Liver (tissue), 10 donors: ENCODE measurements at places on chromosomes 7 and 10.

GRCh38 chr10:12785415-12785831, 216.1 kb downstream of the CCDC3 start:
- no peak for DNase-seq

DNA sequence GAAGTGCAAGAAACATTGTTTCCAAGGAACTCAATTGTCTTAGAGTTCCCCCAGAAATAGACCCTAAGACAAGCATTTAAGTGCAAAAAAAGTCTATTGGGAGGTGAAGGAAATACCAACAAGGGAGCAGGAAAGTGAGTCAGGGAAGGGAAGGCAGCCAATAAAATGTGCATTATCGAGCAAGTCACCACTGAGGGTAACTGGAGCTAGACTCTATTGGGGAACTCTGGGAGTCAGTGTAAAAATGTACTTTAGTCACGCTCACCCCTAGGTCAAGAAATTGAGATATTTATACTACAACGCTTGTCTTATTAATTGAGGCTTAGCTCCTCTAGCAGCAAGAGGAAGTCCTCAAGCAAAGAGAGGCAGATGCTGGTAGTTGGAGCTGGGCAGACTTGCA, 137.7 kb downstream of the RTKN2 start:
- no peak for DNase-seq

DNA sequence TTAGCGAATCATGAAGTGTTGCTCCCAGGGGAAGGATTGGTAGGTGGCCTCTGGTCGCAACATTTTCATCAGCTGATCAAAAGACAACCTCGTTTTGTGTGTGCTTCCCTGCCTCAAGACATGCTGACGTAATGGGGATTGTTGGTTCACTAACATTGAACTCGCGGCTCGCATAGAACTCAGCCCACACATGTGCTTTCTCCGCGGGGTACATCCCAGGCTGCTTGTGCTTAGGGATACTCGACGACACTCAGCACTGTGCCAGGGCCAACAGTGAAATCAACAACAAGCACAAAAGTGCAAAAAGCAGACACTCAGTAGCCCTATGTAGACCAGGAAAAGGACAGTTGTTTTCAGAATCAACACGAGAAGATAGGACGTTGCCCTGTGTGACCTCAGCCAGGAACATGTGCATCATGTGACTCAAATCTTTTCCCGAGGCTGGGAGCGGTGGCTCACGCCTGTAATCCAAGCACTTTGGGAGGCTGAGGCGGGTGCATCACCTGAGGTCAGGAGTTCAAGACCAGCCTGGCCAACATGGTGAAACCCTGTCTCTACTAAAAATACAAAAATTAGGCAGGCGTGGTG, 20.8 kb downstream of the WIPI2 start:
- no peak for DNase-seq

- DNase-seq, result no peak
Measured at GRCh38 chr7:146423446-146423845, 306.8 kb downstream of the CNTNAP2 start.

DNA sequence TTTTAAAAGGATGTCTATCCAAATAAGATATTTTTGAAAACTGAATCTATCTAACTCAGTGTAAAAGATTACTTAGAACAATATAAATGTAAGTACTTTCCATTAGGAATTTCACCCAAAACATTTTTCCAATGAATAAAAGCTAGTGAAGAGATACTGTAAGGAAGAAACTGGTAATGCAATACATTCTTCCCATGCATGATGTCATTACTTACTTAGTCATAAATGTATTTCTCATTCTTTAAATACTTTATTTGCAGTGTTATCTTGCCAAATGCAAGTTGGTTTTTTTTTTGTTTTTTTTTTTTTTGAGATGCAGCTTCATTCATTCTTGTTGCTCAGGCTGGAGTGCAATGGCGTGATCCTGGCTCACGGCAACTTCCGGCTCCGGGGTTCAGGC, 265.6 kb downstream of the PHF14 start:
- DNase-seq, result no peak

DNA sequence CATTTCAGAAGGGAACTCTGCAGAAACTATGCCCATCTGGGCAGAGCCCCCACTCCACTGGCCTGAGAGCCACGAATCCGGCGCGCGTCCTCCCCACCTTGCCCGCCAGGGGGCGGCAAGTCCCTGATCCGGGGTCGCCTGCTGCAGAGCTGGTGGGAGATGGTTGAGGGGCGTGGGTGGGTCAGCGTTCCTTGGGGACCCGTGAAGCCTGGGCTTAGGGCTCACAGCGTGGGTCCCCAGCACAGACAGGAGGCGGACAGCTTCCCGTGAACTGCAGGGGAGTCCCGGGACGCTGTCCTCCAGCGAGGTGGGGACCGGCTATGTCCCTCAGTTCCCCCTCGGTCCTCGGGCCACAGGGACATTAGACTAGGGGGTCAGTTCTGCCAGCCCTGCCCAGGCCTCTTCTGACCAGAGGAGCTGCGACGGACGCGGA, 585 bp upstream of the POP7 start:
- DNase-seq, result peak; percentile 89

DNA sequence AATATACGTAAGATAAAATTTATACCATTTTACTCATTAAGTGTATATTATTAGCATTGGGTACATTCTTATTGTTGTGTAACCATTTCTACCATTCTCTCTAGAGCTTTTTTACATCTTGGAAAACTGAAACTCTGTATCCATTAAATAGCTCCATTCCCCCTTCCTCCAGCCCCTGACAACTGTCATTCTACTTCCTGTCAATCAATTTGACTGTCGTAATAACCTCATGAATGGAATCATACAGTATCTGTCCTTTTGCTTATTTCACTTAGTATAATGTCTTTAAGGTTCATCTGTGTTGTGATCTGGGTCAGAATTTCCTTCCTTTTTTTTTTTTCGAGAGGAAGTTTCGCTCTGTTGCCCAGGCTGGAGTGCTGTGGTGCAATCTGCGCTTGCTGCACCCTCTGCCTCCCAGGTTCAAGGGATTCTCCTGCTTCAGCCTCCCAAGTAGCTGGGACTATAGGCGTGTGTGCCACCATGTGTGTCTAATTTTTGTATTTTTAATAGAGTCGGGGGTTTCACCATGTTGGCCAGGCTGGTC, 15.6 kb downstream of the ZRANB1 start:
- DNase-seq, result no peak

DNA sequence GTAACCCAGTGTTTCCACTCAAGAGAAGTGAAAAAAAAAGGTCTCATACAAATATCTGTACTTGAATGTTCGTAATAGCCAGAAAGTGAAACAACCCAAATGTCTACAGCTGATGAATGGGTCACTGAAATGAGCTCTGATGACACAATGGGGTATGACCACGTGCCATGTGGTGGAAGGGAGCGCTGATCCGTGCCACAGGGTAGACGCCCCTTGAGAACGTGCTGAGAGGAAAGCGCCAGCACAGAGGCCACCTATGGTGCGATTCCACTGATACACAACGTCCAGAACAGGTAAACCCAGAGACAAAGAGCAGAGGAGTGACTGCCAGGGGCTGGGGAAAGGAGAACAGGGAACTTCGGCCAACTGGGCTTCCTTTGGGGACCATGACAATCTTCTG, 50.3 kb downstream of the MAD1L1 start:
- no peak for DNase-seq

- no peak for DNase-seq
Measured at GRCh38 chr10:5040781-5041470, 37.3 kb upstream of the AKR1C2 start.

DNA sequence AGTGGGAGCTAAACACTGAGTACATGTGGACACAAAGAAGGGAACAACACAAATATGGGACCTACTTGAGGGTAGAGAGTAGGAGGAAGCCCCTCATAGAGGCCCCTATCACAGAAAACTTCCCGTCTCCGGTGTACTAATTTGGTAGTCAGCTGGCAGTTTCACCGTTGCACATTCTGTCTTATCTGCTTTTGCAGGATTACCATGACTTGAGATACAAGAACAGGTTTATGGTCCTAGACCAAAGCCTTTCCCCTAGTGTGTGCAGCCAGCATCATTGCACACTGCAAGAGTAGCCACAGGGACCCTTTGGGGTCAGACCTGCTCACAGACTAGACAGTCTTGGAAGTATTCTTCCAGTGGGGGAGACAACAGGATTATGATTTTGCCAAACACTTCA, 5.9 kb upstream of the IFIT1B start:
- no peak for DNase-seq

DNA sequence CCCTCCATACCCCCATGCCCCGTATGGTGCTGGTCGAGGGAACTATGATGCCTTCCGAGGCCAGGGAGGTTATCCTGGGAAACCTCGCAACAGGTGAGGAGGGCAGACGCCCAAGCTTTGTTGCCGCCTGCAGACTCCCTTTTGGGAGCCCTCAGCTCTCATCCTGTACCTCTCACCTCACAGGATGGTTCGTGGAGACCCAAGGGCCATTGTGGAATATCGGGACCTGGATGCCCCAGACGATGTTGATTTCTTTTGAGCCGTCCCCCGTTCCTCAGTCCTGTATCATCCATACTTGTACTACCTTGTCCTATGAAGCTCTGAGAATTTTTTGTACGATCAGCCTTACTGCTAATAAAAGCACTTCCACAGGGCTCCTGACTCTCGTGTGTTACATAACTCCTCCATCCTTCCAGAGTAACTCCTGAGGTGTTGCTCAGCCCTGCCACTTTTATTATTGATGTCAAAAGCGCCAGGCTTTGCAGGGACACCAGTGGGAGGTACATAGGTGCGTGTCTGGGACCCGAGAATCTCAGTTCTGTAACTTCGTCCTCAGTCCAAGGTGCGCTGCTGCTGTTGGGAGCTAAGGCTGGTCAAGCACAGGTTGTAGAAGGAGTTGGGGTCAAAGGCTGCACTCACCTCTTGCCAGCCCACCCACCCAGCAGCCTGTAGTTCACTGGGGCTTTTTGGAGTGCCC, 1.1 kb downstream of the UFSP1 start:
- no peak for DNase-seq

DNA sequence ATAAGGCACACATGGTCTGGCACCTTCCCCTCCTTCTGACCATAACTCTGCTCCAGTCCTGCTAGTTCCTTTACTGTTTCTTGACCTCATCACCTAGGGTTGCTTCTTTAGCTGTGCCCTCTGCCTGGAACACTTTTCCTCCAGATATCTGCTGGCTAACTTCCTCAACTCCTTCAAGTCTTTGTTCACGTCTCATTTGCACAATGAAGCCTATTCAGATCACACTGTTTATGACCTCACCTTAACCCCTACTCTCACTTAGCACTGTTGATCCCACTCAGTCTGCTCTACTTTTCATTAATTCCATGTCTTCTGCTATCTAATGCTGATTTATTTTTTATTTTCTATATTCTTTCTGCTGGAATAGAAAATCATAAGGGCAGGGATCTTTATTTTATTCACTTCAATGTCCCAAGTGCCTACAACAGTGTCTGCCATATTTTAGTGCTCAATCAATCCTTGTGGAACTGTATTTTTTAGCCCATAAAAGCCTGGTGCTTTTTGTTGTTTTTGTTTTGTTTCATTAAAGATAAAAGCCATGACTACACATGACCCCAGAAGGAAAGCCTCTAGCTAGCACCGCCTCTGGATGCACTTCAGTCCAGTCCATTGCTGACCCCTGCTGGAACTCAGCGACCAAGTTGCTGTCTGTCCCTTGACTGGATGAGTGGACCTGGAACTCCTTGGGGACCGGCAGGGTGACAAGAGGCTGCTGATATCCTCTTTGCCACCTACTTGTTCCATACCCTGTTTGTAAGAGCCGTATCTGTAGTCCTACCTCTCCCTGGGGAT, 12.3 kb downstream of the KLF14 start:
- DNase-seq, result peak; percentile 59

GRCh38 chr7:116902867-116903266, 40.5 kb downstream of the CAPZA2 start:
- DNase-seq, result no peak

DNA sequence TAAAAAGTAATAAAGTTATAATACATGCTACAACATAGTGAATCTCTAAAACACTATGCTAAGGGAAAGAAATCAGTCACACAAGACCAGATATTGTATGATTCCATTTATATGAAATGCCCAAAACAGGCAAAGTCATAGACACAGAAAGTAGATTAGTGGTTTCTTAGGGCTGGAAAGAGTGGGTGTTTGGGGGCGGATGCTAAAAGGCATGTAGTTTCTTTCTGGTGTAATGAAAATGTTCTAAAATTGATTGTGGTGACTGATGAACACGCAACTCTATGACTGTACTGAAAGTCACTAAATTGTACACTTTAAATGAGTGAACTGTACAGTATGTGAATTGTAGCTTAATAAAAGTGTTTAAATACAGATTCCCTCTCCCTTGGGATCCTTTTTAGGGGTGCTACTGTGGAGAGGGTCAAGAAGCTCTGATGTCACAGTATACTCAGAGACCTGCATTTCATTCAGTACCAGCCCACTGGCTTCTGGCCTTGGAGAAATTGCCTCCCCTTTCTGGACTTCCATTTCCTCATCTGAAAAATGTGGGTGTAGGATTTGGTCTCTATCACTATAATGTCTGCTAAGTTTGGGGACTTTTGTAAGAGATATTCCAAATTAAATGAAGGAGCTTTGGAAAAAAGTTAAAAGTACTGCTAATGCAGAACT, 46.4 kb downstream of the AOAH start:
- no peak for DNase-seq

DNA sequence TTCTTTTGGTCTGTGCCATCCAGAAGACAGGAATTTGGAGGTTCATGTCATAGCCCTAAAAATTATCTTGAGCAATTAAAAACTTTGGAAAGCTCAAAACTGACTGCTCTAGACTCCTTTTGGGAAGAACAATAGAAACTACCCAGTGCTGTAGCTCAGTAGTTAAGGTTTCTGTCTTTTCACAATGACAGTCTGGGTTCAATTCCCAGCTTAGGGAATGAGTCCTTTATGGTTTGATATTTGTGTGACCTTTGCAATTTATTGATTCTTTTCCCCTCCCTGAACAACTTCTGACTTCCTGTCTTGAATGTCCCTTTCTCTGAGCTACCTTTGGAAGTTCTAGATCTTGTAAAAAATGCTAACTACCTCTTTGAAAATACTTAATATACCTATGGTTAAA, 603.3 kb upstream of the IGFBP3 start:
- no peak for DNase-seq

- no peak for DNase-seq
Measured at GRCh38 chr7:101784292-101785127, 32.9 kb upstream of the CUX1 start.

DNA sequence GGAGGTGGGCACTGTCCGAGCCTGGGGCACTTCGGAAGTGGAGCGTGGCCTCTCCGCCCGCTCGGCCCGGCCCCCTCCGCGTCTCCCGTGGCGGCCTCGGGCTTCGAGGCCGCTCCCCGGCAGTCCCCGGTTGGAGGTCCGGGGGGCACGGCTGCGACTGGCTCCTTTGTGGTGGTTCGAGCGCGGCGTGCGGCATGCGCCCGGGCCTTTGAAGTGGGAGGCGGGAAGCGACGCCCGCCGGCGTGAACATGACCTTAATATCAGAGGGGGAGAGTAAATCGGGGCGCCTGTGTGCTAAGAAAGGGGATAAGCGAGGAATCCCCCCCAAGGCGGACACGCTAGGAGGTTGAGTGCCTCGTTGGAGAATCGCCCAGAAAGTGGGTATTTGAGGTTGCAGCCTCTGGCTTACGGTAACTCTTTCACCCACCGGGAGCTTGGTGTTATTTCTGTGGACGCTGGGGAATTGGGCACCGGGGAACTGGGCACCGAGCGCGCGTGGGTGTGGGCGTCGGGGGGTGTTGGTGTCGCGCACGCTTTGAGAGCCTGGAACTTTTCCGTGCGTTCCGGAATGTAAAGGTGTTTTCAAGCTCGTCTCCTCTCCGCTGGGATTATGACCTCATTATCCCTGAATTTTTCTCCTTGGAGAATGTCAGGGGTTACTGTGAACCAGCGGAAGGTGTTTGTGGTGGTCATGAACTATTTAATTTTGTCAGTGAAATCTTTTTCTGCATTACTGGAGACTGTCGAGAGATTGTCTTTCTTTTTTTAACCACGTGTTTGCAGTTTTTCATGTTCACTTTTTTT, 660 bp downstream of the SUV39H2 start:
- peak; percentile 43 for DNase-seq
